A172 (cell line): ENCODE measurements at places on chromosomes 3 and 15. TPM values are rescaled to one million over a fixed set of nuclear protein-coding genes. Genes with fewer than 3 reads are reported as not detected.

GRCh38 chr15:57541805-57542504 lies 49.7 kb upstream of the MYZAP start:
- peak; percentile 69 for DNase-seq

GRCh38 chr3:37652851-37653250 lies 208.8 kb upstream of the CTDSPL start:
- no peak for DNase-seq

- DNase-seq = no peak
Measured at GRCh38 chr3:1960506-1960905, 138.2 kb upstream of the CNTN4 start.

GRCh38 chr3:191959876-191960413 lies 499.0 kb downstream of the PYDC2 start:
- no peak for DNase-seq

GRCh38 chr15:45555934-45556608 lies 31.1 kb upstream of the BLOC1S6 start:
- DNase-seq = no peak

- DNase-seq = peak; percentile 5
Measured at GRCh38 chr15:76006136-76006778, 6.0 kb downstream of the NRG4 start.

Gene VGLL3
- total RNA-seq = not detected in 2 replicates
